ENCODE measurements at places on chromosomes 2 and 18.
A peak's percentile ranks its signal among the peaks of the same experiment; 100 is the strongest.

DNA sequence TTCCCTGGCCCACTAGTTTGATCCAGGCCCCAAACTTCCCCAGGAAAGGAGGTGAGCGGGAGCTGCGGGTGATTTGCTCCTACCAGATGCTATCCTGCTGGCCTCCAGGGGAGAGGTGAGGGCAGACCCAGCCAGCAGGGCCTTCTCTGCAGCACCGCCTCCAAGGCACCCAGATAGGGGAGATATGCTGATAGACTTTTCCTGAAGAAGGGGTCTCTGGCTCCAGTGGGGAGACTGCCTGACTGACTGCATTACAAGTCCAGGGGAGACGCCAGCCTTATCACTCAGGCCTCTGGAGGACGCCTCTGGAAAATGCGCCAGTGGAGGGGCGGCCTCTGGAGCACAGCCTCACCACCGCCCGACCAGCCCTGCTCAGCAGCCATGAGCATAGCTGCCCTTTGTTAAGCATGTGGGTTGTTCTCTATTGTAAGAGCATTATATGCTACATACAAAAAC, 60.6 kb upstream of the SMAD7 start:
- peaks cover 33% of the 10 kb centered on the region for H3K4me1 ChIP-seq
- DNase-seq: no peak
- H3K27me3 ChIP-seq: no peaks in the 10 kb centered on the region
- no peak overlapping the region for H3K4me3 ChIP-seq

DNA sequence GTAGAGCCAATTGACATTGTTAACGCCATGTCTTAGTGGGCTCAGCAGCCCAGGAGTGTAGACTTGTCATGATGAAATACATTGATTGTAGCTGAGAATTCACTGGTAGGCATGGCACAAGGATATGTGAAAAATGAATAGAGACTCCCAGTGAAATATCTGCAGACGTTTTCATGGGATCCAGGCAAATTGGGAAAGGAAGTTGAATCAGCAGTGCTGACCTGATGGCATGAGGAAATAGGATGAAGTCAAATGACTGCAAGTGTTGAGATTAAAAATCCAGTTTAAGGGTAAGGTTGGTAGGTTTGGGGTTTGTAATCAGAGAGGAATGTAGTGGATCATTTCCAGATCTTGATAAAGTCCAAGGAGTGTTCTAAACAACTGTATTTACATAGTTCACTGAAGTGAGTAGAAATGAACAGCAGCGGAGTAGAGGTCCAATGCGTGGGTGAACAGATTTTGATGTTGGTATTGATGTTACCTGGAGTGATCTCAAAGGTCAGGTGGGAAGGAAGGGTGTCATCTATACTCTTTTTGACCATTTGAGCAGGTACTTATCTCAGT, 24.6 kb downstream of the INSIG2 start:
- peaks cover 17% of the 10 kb centered on the region for H3K4me1 ChIP-seq
- H3K36me3 ChIP-seq: peaks cover 17% of the 10 kb centered on the region
- no peak overlapping the region for H3K4me3 ChIP-seq
- DNase-seq: no peak
- H3K27me3 ChIP-seq: no peaks in the 10 kb centered on the region
- no peak overlapping the region for H3K27ac ChIP-seq

GRCh38 chr18:3703732-3704176, 253.8 kb downstream of the TGIF1 start:
- H3K27ac ChIP-seq: peak overlapping the region; percentile 95
- peak; percentile 78 for DNase-seq
- H3K4me3 ChIP-seq: peak overlapping the region; percentile 36

DNA sequence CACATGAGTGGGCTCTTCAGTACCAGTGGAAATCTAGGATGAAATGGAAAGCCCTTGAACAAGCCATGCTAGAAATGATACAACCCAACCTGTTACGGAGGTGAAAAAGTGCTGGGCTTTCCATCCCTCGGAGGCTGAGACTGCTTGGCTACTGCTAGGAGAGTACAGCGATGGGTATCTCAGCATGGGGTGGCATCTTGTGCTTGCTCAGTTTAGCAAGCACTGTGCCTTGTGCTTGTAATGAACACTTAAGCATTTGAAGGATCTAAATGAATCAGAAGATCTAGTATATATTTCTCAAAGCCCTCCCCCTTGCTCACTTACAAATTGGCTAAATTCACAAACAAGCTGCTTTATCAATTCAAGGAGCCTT, 44.3 kb upstream of the EHBP1 start:
- DNase-seq: no peak
- H3K4me1 ChIP-seq: peaks cover 46% of the 10 kb centered on the region
- no peaks in the 10 kb centered on the region for H3K27me3 ChIP-seq

- H3K36me3 ChIP-seq: peaks cover 5% of the 10 kb centered on the region
- no peaks in the 10 kb centered on the region for H3K27me3 ChIP-seq
- DNase-seq: no peak
- H3K4me1 ChIP-seq: peaks cover 6% of the 10 kb centered on the region
Measured at GRCh38 chr2:173898178-173898668, 67.0 kb downstream of the SP3 start.

- H3K4me1 ChIP-seq: peaks cover 25% of the 10 kb centered on the region
- peaks cover 3% of the 10 kb centered on the region for H3K36me3 ChIP-seq
- peak overlapping the region; percentile 55 for H3K27ac ChIP-seq
- DNase-seq: no peak
- H3K4me3 ChIP-seq: no peak overlapping the region
Measured at GRCh38 chr2:62014102-62014501, 108.6 kb downstream of the COMMD1 start.

GRCh38 chr2:210673117-210673516, 116.7 kb downstream of the CPS1 start:
- no peaks in the 10 kb centered on the region for H3K36me3 ChIP-seq
- H3K4me1 ChIP-seq: no peaks in the 10 kb centered on the region
- DNase-seq: no peak
- H3K27me3 ChIP-seq: no peaks in the 10 kb centered on the region
- no peak overlapping the region for H3K27ac ChIP-seq
- H3K4me3 ChIP-seq: no peak overlapping the region

- H3K4me3 ChIP-seq: no peak overlapping the region
- no peak for DNase-seq
- H3K27ac ChIP-seq: no peak overlapping the region
- H3K4me1 ChIP-seq: peaks cover 5% of the 10 kb centered on the region
- H3K27me3 ChIP-seq: no peaks in the 10 kb centered on the region
- no peaks in the 10 kb centered on the region for H3K36me3 ChIP-seq
Measured at GRCh38 chr2:46669016-46669415, 189.7 kb downstream of the TMEM247 start.

- H3K4me3 ChIP-seq: no peak overlapping the region
- H3K36me3 ChIP-seq: peaks cover 1% of the 10 kb centered on the region
- H3K27ac ChIP-seq: no peak overlapping the region
- H3K27me3 ChIP-seq: peaks cover 46% of the 10 kb centered on the region
- no peak for DNase-seq
- H3K4me1 ChIP-seq: peaks cover 22% of the 10 kb centered on the region
Measured at GRCh38 chr2:132664096-132664495, 5.9 kb downstream of the LYPD1 start.

GRCh38 chr2:119707117-119708087, 28.4 kb downstream of the TMEM177 start:
- peaks cover 4% of the 10 kb centered on the region for H3K4me1 ChIP-seq
- DNase-seq: no peak
- peaks cover 4% of the 10 kb centered on the region for H3K36me3 ChIP-seq
- no peak overlapping the region for H3K27ac ChIP-seq
- H3K27me3 ChIP-seq: no peaks in the 10 kb centered on the region
- H3K4me3 ChIP-seq: no peak overlapping the region

- H3K36me3 ChIP-seq: no peaks in the 10 kb centered on the region
- H3K4me1 ChIP-seq: peaks cover 14% of the 10 kb centered on the region
- H3K27ac ChIP-seq: peak overlapping the region; percentile 4
- DNase-seq: peak; percentile 51
Measured at GRCh38 chr2:27715318-27716210, 51.9 kb downstream of the SLC4A1AP start.

DNA sequence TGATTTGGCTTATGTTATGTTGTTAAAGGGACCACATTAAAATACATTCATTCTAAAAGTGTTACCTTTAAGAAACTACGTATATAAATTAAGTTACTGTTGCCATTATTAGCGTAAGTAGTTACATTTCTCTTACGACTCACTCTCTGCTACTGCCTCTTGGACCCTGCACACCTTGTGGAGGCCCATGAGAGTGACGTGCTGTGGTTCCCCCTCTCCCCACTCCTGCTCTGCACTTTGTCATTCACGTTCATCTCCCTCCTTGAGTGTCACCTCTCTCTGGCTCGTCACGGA, 830 bp upstream of the MERTK start:
- H3K36me3 ChIP-seq: no peaks in the 10 kb centered on the region
- peaks cover 35% of the 10 kb centered on the region for H3K4me1 ChIP-seq
- peak overlapping the region; percentile 93 for H3K27ac ChIP-seq
- no peak for DNase-seq

DNA sequence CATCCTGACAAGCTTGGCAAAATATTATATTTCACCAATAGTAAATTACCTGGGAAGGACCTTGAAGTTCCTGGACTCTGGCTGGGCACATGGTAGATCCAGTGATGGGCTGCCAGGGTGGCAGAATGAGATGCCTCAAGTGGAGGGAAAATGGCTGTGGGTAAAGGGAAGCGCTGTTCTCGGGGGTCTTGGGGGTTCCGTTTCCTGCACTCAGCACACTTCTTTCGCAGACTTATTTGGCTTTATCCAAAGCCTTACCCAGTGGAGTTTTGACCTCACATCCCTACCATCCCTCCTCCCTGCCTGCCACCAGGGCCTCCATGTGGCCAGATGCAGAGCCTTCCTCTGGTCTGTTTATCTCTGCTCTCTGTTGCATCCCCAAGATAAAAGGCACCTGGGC, 654.9 kb upstream of the HS6ST1 start:
- H3K27ac ChIP-seq: no peak overlapping the region
- H3K36me3 ChIP-seq: no peaks in the 10 kb centered on the region
- peaks cover 8% of the 10 kb centered on the region for H3K4me1 ChIP-seq
- H3K27me3 ChIP-seq: no peaks in the 10 kb centered on the region
- DNase-seq: no peak

DNA sequence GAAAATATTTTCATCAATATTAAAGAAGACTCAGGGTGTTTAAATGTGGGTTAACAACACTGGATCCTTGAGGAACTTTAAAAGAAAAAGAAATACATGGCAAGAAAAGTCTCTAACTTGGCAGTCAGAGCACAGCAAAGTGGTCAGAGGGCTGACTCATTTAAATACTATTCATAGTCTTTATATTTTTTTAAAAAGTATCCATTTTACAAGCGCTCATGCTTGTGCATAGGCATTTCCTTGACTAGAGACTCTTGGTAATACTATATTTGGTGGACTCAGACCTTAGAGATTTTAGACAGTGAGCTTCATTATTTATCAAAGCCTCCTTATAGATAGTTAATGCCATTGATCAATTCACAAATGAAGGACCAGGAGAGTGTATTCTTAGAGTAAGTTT, 110.2 kb downstream of the ABCA12 start:
- H3K4me1 ChIP-seq: peaks cover 13% of the 10 kb centered on the region
- H3K27ac ChIP-seq: no peak overlapping the region
- no peaks in the 10 kb centered on the region for H3K36me3 ChIP-seq
- no peak for DNase-seq
- no peak overlapping the region for H3K4me3 ChIP-seq
- no peaks in the 10 kb centered on the region for H3K27me3 ChIP-seq

- peaks cover 6% of the 10 kb centered on the region for H3K36me3 ChIP-seq
- H3K4me3 ChIP-seq: no peak overlapping the region
- DNase-seq: no peak
- H3K27ac ChIP-seq: peak overlapping the region; percentile 47
- H3K4me1 ChIP-seq: peaks cover 25% of the 10 kb centered on the region
Measured at GRCh38 chr2:47002031-47002430, 86.4 kb upstream of the MCFD2 start.
